ENCODE measurements at places on chromosomes 5 and 9.

DNA sequence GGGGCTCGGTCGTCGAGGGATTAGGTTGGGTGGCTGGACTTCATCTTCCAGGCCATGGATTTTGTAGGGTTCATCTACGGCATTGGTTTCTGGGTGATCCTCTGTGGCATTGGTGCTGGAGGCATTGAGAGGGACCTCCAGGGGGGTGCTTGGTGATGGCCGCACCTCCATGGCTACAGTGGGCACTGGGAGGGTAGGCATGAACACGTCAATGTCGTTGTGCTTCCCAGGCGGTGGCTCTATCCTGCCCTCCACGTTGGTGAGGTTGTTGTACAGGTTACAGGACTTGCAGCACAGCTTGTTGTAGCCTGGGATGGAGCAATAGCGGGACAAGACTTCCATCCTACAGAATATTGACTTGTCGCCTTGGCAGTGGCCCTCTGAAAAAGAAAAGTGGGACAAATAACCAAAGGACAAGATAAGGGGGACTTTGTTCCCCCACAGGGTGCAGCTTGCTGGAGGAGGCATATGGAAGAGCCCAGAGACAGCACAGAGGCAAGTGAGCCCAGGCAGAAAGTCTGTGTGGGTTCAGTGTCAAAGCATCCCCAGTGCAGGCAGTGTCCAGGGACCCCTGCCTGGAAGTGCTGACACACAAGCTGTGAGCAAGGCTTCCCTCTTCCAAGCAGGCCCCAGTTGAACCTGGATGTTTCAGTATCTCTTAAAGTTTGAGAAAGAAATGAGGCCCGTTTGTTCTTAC lies 53.9 kb downstream of the ZNF354C start:
- no peak for DNase-seq

DNA sequence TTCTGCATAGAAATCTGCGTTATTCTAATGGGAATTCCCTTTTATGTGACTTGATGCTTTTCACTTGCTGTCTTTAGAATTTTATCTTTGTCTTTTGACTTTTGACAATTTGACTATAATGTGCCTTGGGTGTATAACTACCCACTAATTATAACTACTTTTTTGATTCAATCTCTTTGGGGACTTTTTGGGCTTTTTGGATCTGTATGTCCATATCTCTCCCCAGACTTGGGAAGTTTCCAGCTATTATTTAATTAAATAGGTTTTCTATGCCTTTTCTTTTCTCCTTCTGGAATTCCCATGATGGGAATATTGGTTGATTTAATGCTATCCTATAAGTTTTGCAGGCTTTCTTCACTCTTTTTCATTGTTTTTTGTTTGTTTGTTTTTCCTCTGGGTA lies 57.9 kb downstream of the LRRTM2 start:
- DNase-seq: no peak

GRCh38 chr5:41413074-41413473 lies 97.3 kb downstream of the PLCXD3 start:
- no peak for DNase-seq

DNA sequence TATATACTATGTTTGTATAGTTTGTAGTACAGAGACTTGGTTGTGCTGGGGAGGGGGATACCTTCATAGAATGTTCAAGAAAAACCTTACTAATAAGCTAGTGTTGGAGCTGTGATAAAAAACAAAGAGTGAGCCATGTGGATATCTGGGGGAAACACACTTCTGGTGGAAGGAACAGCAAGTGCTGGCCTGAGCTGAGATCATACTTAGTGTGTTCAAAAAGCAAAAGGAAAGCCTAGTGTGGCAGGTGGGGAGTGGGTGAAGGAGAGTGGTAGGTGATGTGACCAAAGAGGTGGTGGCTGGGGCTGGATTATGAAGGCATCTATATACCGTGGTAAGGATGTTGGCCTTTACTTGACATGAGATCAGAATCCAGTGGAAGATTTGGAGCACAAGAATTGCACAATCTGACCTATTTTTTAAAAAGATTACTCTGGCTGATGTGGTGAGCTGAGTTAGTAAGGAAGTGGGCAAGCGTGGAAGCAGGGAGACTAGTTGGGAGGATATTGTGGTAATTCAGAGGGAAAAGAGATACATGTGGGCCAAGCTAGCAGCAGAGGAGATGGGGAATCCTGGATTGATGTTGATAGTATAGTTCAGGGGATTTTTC lies 26.6 kb downstream of the PALM2AKAP2 start:
- DNase-seq: no peak

DNA sequence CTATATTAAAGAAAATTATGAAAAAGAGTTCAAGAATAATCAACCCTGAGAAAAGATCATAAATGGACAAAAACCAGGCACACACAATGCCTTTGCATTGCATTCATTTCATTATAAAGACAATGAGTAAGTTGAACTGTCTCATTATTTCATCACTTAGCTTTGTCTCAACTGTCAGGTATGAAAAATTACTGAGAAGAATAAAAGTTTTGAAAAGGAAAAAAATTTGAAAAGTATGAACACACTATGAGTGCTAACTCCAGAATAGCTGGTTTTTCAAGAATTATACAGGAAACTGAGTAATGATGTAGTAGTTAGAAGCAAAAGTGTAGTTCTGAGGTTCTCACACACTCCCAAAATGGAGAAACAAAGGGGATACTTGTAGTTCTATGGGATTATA lies 16.3 kb upstream of the ANXA1 start:
- DNase-seq: no peak

DNA sequence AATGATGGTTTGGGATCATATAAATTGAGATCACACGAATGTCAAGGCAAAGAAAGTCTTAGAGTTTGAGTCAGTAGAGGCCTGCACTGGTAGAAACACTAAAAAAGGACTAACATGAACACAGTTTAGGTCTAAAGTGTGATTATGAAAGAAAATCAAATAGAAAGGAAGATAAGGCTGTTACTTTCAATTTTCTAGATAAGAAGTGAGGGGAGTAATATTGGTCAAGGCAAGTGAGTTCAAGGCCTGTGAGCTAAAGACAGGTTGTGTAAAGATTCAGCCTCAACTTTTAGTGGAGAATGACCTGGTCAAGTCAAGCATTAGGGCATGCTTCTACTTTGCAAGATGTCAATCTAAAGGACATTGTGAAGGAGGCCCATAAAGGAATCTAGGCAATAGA lies 19.0 kb downstream of the VLDLR start:
- DNase-seq: no peak

DNA sequence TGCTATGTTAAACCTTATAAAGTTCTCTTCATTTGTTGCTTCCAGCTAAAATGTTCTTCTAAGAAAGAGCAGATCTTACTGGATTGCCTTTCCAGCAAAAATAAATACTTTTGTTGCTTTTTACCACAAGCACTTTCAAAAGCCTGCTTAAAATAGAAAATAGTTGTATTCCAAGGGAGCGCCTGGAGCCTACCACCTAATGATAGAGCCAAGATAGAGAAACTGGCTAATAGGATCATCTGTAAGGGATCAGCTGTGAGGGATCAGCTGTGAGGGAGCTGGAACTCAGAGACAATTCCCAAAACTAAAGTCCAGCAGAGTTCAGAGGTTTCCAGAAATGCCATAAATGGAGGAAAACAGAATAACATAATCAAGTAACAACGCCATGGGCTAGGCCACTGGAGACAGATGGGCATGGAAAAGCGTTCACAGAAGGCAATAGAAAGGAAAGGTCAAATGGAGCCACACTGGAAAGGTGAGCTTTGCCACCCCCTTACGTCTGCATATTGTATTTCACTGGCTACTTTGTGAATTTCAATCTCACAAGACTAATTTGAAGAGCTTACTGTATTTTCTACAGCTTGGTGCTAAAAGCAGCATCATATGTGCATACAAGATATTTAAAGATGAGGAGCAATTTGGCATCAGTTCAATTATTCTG lies 140.6 kb upstream of the TLE4 start:
- no peak for DNase-seq

DNA sequence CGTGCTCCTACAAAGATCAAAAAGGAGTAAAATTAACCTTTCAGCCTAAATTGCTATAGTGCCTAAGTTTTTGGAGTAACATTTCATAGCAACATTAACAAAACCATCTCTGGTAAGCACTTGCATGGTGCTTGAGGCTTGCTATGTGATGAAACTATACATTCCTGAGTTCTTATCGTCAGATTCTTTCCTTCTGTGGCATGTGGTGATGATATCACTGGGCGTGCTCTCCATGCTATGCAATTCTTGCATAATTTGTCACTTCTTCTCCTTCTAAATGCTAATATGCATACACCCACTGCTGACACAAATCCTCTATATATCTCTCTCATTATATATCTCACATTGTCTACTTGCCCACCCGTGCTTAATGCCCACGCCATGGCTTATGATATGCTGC lies 2019.9 kb downstream of the MAT2B start:
- peak; percentile 57 for DNase-seq

DNA sequence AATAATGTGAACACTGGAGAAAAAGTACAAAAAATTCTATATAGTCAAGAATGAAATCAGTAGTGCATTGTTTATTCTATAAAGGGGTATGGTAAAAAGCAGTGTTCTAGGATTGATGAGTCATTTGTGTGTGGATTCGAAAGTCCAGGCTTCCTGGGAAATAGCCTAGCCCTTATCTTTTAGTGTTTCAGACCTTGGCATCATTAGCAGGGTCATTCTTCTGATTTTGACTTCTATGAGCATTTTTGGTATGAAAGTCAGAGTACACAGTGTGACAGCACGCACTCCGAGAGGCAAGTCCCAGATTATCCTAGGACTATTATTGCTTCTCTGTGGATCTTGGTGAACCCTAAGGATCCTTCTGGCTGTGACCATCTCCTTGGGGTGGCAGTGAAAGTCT lies 16.9 kb downstream of the PCSK5 start:
- DNase-seq: no peak

Measured in GF-D8 (cell line).